Right kidney (tissue), 9 donors: ENCODE measurements at places on chromosomes 16 and 17.

DNA sequence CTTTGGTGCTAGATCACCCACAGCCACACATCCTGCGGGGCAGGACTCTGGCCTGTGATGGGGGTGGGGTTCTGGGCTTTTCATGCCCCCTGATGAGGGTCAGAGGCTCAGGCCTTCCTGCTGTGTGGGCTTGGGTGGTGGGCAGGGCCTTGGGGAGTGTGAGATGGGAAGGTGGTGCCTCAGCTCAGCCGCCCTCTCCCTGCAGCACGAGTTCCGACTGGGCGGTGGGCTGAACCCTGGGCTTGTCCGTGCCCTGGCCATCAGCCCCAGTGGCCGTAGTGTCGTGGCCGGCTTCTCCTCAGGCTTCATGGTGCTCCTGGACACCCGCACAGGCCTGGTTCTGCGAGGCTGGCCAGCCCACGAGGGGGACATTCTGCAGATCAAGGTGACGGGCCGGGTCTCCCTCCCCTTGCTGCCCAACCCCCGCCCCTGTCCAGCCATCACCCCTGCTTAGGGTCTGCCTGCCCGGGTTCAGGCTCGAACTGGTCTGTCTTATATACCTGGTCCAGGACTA is 6.8 kb upstream of the SERPINF2 start:
- no peak for DNase-seq

DNA sequence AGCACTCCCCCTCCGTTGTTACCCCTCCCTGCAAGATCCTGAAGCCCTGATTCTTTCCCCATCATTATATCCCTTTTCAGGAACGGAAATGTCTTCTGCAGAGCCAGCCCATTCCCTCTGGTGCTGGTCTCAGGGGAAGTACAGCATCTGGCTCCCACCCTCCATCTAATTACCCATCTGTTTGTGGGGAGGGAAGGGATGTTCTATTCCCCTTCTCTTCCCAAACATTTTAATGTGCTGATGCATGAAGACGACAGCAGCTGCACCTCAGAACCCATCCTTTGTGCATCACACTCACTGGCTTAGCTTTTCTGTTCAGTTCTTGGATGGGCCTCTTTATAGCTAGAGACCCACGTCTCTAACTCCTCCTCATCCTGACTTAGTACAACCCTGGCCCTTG is 367.2 kb downstream of the CDH13 start:
- no peak for DNase-seq

GRCh38 chr17:47864791-47865216 is 13.8 kb upstream of the SP6 start:
- no peak for DNase-seq

DNA sequence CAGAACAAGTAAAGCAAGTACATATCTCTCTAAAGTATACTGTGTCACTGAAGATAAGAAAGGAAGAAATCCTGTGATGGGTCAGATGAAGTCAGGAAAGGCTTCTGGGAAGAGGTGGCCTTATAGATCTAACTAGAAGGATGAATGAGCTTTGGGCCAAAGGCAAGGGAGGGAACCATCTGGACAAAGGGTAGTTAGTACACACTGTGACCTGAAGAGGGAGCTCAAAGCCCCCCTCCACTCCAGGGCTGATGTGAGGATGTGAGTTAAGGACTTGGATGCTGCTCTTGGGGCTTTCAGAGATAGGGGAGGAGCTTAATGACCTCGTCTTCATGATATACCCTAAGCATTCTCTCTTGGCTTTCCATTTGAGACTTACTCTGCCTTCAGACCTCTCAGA is 185.3 kb upstream of the CACNG3 start:
- no peak for DNase-seq

DNA sequence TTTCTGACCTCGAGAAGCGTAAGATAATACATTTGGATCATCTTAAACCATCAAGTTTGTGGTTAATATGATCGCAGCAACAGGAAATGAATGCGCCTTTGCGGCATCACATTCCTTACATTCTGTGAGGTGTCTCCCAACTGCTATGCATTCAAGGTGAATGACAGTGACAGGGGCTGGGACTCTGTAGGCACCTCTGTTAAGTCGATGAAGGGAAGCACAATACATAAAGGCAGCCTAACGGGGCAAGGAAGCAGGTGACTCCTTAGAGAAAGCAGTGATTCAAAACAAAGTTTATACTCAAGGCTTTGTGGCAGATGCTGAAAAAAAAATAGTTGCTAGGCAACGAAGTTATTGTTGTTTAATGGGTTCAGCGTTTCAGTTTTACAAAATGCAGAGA is 21.6 kb upstream of the EVPL start:
- DNase-seq = no peak

GRCh38 chr16:10629592-10629963 is 49.2 kb upstream of the EMP2 start:
- no peak for DNase-seq

- DNase-seq = no peak
Observed at GRCh38 chr16:75181630-75182029, 25.3 kb downstream of the CTRB2 start.

DNA sequence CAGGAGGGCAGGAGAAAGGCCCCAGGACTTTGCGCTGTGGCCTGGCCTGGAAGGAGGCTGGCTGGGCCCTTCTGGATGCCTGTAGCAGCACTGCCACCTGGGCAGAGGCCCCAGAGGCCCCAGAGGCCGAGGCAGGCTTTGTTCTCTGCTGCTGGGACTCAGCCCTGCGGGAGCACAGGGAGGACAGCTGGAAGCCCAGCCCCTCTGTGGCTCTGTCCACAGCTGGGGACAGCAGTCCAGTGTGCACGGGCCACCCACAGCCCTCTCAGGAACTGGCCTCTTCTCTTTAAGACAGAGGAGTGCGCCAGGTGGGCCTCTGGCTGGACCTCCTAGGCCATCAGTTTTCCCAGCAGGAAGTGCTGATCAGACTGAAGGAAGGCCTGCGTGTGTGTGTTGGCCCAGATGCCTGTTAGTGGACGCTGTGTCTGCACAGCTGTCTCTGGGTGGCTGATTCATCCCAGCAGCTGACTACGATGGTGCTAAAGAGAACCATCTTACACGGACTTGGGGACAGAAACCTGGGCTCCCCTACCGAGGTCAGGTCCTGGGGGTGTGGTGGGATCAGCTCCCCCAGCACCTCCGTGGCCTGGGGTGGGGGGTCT is 26.9 kb upstream of the ZNF750 start:
- no peak for DNase-seq

DNA sequence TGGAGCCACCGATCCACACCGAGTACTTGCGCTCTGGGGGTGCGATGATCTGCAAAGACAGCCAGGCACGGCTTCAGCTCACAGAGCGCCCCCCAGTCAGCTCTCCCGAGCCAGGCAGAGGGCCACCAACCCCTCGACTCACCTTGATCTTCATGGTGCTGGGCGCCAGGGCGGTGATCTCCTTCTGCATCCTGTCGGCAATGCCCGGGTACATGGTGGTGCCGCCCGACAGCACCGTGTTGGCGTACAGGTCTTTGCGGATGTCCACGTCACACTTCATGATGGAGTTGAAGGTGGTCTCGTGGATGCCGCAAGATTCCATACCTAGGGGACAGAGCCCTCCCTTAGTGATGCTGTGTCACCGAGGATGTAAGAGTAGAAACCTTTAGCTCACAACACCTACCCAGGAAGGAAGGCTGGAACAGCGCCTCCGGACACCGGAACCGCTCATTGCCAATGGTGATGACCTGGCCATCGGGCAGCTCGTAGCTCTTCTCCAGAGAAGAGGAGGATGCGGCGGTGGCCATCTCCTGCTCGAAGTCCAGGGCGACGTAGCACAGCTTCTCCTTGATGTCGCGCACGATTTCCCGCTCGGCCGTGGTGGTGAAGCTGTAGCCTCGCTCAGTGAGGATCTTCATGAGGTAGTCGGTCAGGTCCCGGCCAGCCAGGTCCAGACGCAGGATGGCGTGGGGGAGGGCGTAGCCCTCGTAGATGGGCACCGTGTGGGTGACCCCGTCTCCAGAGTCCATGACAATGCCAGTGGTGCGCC is 1.6 kb downstream of the ACTG1 start:
- peak; percentile 48 for DNase-seq

DNA sequence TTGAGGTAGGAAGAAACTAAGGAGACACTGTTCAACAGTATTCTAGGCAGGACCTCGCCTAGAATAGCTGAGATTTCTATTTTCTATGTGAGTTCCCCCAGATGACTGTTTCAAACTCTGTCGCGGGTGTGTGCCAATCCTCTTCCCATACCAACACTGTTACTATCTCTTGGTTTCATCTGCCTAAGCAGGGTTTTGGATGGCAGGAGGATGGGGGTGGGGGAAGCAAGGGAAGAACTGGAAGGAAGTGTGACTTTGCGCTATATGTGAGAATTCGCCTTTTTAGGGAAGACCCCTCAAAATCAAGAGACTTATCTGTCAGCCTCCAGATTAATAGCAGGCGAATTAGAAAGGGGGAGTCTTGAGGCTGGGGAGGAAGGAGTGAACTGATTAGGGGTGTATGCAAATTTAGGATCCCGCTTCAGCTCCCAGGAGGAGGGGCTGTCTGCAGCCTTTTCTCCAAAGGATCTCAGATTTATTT is 521 bp upstream of the G6PC3 start:
- no peak for DNase-seq

DNA sequence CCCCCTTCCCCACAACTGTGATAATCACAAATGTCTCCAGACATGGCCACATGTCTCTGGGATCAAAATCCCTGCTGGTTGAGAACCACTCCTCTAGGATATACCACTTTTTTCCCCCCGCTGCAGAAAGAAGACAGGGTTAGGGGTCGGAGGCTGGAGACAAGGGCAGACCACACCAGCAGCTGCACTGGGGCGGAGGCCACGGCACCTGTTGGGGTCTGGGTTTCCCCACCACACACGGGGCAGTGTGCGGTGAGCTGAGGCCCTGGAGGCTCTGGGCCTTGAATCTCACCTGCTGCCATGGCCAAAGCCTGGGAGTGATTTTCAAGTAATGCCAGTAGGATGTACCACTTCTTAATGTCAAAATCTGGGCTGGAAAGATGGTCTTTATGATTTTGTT is 320.5 kb downstream of the SNX29 start:
- no peak for DNase-seq

- DNase-seq = peak; percentile 26
Observed at GRCh38 chr17:33169580-33170285, 123.4 kb downstream of the ASIC2 start.

- DNase-seq = no peak
Observed at GRCh38 chr16:85557971-85558657, 55.0 kb upstream of the GSE1 start.

GRCh38 chr17:73401911-73402310 is 90.1 kb upstream of the CDC42EP4 start:
- DNase-seq = no peak

DNA sequence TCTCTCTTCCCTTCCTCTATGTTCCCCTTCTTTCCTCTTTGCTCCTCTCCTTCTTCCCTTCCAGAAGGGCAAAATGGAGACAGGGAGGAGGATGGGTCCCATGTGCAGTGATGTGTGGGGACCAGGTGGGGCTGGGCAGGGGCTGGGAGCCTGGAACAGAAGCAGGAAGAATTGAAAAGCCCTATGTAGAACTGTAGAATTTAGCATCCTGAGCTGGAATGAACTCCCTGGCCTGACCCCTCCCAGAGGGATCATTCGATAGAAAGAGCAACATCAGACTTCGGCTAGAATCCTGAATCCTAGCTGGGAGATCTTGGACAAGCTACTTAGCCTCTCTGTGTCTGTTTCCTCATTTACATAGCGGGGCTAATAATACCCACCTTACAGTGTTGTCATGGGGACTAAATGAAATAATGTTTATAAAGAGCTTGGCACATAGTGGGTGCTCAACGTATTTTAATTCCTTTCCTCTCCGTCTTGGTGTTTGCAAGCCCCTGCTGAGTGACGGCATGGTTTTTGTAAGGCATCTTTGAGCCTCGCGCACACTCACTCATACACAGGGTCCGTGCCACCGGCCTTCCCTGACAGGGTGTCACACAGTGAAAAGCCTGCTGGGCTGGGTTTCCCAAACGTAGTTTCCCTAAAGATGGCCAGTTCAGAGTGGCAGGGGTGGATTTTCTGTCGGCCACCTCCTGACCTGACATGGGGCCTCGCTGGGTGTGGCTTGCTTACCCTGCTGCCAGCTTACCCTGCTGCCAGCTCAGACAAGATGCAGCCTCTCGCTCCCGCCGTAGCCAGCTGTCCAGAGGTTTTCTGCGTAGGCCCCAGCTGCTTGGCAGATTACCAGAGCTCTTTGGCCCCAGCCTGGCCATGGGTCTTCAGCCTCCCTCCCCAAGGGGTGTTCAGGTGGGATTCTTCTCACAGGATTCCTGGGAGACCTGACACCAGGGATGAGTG is 6.1 kb upstream of the ARHGAP23 start:
- DNase-seq = no peak
